ENCODE measurements at places on chromosomes 5 and 9.

- no peak for DNase-seq
Measured at GRCh38 chr9:134521817-134522501, 119.6 kb upstream of the COL5A1 start.

- DNase-seq = no peak
Measured at GRCh38 chr9:91951944-91952520, 2.0 kb upstream of the ROR2 start.

- no peak for DNase-seq
Measured at GRCh38 chr9:17021387-17021970, 113.4 kb upstream of the CNTLN start.

DNA sequence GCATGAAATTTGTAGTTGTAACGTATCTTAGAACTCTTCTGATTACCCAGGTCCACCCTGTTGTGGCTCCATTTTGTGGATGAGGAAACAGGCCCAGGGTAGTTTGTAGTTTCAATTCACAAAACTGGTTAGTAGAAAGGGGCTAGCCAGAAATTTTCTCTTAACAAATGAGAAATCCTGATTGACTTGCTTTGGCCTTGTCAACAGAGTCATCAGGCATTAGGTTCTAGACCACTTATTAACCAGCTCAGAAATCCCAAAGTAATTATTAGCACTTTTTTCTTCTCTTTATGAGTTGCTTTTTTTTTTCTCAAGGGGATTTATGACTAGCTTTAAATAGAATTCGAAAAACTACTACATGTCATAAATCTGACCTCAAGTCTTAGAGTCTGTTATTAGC is 160.2 kb downstream of the SH3GL2 start:
- no peak for DNase-seq

GRCh38 chr9:6781476-6781875 is 23.7 kb downstream of the KDM4C start:
- no peak for DNase-seq
